ENCODE measurements at places on chromosomes 5 and 9.

- no peak for DNase-seq
Observed at GRCh38 chr9:133205996-133206931, 2.8 kb downstream of the OBP2B start.

GRCh38 chr5:95858023-95858461 is 35.5 kb upstream of the GLRX start:
- peak; percentile 77 for DNase-seq

DNA sequence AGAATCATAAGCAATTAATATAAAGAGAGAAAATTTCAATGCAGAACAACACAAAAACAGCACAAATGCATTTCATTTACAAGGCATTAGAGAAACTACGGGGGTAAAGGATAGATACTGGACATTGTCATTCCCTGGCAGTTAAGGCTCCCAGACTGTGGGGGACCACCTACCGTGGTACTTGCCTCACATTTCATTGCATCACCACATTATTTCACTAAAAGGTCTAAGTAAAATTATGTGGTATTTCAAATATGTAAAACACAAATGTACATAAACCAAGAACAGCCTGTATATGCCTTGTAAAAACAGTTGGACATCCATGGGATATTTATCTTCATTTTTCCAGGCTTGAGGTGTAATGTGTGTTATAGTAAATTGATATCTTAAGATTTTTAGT is 571.2 kb upstream of the ZNF462 start:
- DNase-seq = no peak

DNA sequence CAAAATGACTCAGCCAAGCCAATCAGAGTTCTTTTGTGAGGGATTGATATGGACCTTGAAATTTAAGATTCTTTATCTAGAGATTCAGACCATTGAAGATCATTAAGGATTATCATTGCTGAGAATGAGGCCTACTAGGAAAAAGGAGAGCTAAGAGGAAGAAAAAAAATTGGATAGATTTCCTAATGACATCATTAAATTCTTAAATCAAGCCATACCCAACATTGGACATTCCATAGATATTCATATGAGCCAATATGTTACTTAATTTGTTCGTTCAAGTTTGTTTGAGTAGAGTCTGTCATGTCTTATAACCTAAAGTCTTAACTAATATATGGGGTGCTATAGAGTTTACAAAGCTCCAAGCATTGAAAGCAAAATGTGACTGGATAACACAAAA is 727.9 kb upstream of the SEMA6A start:
- DNase-seq = no peak

- no peak for DNase-seq
Observed at GRCh38 chr9:112174222-112174964, 704 bp downstream of the SUSD1 start.

DNA sequence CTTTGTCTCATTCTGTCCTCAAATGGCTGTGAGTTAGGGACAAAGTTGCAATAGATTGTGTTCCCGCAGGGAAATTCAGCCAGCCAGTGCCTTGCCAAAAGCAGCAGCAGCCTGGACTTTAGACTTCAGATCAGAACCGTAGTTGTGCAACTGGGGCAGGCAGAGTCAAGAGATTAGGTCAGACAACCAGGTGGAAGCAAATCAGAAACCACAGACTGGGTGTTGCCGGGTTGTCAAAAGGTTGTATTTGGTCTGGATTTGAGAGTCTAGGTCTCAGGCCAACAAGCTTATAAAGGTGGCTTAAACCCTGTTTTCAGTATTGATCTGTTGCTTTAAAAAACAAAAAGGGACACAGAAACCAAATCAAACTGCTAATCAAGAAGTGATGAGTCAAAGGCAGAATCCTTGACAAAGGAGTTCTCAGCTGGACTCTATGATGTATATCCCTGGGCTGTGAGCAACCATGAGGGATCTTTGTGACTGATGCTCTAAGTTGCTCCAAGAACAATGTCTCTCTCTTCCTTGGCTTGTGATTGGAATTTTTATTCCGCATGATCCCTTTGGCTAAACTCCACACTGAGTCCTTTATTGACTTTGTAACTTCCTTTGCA is 20.9 kb downstream of the RFK start:
- peak; percentile 46 for DNase-seq

DNA sequence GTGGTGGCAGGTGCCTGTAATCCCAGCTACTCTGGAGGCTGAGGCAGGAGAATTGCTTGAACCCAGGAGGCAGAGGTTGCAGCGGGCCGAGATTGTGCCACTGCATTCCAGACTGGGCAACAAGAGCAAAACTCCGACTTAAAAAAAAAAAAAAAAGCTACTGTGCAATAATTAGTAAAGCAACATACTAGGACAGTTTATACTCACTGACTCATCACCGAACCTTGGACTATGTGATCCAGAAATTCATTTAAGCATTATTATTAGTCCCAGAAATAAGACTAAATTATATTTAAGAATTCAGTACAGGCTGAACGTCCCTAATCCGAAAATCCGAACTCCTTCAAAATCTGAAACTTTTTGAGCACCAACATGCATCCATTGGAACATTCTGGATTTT is 37.8 kb downstream of the GOLPH3 start:
- no peak for DNase-seq

All from AG04450 (cell line).